CD14-positive monocyte (primary cell): ENCODE measurements at places on chromosomes 3 and 15.
A peak's percentile ranks its signal among the peaks of the same experiment; 100 is the strongest.

DNA sequence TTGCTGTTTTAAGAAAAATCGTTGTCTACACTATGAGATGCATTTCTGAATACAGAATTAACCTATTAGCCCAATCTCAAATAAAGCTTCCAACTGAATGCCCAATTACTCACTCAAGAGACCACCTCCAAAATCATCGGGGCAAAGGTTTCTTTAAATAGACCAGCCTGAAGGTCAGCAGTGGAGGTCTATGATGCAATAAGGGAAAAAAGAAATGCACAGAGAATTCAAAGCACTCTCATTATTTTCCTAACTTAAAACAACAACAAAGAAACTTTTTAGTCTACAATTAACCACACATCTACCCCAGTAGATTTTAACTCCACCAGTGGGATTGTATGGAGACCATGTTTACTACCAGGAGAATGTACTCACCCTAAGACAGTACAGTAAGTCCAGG, 657.7 kb upstream of the CCDC54 start:
- DNase-seq, result no peak

- DNase-seq, result no peak
These were observed 33.4 kb downstream of the PDZRN3 start for GRCh38 chr3:73591286-73591800.

- no peak for DNase-seq
These were observed 156.7 kb downstream of the KLF13 start for GRCh38 chr15:31483053-31483985.

- peak; percentile 93 for DNase-seq
These were observed 46.5 kb upstream of the LIMD1 start for GRCh38 chr3:45547764-45548680.

DNA sequence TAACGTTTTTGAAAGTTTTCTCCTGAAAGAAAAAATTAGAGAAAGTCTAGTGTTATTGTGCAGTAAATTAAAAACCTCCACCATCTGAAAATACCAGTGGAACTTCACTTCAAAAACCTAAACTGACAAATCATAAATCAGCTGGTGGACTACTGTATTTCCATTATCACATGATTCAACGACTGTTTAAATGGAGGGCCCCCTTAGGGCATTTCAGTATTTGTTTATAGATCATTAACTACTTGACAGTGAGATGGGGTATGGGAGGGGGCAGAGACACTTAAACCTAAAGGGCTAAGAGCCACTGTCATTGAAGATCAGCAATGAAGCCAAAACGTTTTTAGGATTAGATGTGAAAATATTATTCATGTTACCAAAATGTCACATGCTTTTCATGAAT, 8.8 kb upstream of the C15orf61 start:
- DNase-seq, result no peak
